GM13977 (cell line): ENCODE measurements at places on chromosomes 6 and 20.

GRCh38 chr20:2086177-2086979, 15.2 kb upstream of the STK35 start:
- DNase-seq: no peak

GRCh38 chr6:113414511-113414910, 442.6 kb upstream of the MARCKS start:
- no peak for DNase-seq

GRCh38 chr6:139448051-139448649, 73.7 kb upstream of the CITED2 start:
- DNase-seq: peak; percentile 35

DNA sequence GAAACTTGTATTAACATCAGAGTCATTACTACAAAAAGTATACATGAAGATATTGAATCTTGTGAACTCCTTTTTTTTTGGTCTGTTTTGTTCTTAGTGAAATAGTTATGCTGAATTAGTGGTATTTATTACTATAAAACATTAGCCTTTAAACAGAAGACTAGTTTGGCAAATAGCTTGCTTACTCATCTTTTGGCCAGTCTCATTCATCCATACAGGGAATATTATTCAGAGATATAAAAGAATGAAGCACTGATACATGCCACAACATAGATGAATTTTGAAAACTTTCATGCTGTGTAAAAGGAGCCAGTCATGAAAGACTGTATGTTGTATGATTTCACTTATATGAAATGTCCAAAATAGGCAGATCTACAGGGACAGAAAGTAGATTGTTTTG, 205.9 kb downstream of the ZFAND3 start:
- no peak for DNase-seq

GRCh38 chr6:148212366-148212765, 130.3 kb upstream of the SASH1 start:
- no peak for DNase-seq

DNA sequence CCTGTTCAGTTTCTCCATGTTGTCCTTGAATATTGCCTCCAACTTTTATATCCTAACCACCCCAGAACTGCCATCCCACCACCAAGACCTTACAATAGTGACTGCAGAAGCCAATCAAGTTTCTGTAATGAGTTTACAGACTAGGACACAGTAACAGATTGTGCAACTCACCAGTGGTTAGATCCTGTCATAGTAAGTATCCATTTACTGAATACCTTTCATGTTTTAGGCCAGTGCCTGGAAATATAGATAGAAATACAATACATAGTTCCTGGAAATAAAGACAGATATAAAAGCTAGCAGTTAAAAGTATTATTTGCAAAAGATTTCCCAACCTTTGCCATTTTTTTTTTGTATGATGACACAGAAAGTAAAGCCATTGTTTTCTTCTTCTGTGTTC, 471.8 kb upstream of the BTBD3 start:
- no peak for DNase-seq

GRCh38 chr6:5121479-5121878, 36.3 kb downstream of the PPP1R3G start:
- no peak for DNase-seq

- no peak for DNase-seq
These were observed 105.1 kb downstream of the ZMYND8 start for GRCh38 chr20:47251154-47252020.

DNA sequence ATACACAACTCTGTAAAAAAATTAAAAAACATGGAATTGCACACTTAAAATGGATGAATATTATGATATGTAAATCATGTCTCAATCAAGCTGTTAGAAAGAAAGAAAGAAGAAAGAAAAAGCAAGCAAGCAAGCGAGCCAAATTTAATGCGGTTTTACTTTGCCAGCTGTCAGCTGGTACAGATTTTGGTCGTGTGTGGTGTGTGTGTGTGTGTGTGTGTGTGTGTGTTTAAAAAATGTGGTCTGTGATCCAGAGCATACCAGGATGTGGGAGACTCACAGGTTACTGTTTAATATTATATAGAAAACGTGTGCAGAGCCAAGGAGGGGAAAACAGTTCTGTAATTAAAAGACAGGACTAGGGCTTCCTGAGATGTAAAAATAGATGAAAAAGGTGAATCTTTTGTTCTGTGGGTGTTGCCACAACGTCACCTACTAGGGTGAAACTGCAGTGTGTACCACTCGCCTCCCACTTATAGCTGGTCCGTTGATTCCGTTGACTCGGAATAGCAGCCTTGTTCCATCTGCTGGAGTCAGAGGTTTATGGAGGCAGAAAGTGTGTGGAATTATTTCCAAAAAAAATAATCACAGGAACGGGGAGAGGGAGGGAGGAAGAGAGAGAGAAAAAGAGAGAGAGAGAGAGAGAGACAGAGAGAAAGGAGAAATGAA, 197.7 kb downstream of the BCAS1 start:
- peak; percentile 48 for DNase-seq

- DNase-seq: peak; percentile 49
These were observed 57.2 kb downstream of the CEP43 start for GRCh38 chr6:167056370-167056769.

DNA sequence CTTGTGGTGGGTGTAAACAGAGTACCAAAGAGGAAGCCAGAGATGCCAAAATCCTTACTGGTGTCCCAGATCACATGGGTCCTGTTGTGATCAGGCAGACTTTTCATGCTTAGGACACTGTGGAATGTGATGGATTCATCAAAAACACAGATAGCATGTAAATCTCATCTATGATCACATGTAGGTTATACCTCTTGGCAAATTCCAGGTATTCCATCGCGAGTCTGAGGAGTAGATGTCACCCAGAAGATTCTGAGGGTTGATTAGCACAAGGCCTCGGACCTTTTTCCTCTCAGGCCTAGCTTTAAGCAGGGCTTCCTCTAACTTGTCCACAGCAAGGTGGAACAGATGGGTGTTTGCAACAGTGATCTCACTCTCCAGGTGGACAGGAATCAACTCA, 28.3 kb upstream of the SSR1 start:
- no peak for DNase-seq

GRCh38 chr6:107957308-107957908, 600 bp downstream of the SEC63 start:
- DNase-seq: peak; percentile 71

- no peak for DNase-seq
These were observed at the start of gene TGM3 for GRCh38 chr20:2295886-2296515. TSS of gene TGM3 (plus strand) at chr20:2296001. CDS start at chr20:2296064, 63 bp downstream.

DNA sequence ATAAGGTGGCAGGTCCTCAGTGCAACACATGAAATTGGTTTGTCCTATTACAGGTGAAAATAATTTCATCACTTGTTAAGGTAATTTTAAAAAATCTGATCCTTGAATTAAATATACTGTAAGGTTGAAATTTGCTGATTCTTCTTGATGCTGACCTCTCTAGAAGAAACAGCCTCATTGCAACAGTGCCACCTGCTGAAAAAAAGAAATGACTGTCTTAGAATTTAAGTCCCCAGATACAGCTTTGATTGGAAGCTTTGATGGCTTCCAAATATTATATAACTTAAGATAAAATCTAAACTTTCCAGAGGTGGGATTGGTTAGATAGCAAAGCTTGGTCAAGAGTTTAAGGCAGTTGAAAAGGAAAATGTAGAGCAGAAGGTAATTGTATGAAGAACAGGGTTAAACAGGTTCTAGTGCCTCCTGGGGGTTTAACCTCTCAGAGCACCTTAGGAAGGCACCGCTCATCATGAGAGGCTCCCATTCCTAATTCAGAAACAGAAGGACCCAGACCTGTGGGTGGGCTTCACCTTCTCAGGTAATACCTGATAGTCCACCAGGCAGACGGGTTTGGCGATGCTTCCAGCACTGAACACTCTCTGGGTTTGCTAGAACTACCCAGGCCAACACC, 401.0 kb downstream of the PAX1 start:
- no peak for DNase-seq

DNA sequence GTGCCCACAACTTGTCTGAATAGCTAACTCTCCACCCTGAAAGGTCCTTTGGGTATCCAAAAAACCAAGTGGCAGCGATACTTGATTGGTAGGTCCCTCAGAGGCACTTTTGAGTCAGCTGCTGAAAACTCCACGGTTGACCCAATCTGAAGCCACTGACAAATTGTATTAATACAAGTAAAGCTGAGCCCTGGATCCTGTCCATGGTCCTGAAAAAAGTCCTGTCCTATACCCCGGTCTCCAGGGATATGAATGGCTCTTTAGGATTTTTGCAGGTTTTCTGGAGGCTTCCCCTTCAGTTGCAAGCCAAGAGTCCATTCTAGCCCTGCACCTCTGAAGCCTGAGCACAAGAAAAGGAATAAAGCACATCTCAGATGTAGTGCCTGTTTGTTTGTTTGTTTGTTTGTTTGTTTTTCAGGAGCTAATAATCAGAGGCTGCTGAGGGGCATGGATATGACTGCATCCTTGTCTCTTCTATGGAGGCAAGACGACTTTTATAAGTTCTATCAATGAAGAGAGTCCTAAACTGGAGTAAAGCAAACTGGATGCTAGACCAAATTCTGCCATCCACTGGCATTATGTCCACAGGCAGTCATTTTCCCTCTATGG, 1.7 kb upstream of the SLC12A5 start:
- DNase-seq: peak; percentile 63

DNA sequence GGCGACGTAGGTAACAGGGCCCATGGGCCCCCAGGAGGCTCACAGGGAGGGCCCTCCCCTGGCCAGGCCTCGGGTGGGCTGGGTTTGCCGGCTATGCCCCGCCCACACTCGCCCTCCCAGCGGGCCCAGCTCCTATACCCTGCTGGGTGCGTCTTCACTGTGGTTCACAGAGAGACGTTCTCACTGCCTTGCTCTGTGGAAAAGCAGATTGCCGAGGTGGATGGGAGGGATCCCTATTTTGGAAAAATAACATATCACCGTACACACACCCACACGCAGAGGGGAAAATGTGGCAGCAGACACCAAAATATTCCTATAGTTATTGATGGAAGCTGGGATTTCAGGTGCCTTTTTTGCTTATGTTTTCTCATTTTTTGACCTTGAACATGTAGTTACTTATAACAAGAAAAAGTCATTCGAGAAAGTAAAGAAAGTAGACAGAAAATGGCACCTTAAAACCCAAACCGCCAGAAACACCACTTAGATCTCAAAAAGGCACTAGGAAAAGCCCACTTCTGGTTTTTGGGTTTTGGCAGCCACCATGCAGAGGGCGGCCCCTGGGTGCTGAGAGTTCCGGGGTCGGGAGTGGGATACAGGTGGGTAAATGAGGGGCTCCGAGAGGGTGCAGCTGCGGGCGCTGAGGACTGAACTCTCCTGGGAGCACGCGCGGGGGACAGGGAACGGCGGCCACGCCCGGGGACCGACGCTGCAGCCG, 49.4 kb downstream of the TMEM242 start:
- DNase-seq: peak; percentile 85

- DNase-seq: no peak
These were observed 75.6 kb upstream of the KIF25 start for GRCh38 chr6:167921831-167922230.

DNA sequence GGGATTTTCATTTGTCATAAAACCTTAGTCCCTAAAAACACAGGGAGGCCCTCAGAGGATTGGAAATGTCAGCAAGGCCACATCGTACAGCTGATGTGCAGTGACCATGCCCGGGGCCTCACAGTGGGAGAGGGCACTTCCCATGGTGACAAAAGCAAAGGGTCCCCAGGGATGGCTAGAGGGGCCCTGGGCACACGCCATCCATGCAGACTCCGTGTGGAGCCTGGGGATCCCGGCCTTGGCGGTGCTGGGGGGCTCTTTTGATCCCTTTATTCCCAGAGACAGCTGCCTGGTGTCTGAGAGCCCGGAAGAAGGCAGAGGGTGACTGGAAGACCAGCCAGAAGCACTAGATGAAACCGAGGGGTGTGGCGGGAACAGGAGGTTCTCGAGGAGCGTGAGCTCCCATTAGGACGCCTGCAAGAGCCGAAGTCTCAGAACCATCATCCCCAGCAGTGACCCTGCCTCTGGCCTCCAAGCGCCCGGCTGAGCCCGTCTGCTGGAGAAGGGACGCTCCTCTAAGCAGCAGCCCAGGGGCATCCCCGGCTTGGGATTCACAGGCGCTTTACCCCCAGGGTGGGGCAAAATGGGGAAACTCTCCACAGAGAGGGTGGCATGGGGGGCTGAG, 49.1 kb upstream of the FRMD1 start:
- DNase-seq: no peak

GRCh38 chr6:140414966-140415620, 1040.6 kb upstream of the CITED2 start:
- no peak for DNase-seq

DNA sequence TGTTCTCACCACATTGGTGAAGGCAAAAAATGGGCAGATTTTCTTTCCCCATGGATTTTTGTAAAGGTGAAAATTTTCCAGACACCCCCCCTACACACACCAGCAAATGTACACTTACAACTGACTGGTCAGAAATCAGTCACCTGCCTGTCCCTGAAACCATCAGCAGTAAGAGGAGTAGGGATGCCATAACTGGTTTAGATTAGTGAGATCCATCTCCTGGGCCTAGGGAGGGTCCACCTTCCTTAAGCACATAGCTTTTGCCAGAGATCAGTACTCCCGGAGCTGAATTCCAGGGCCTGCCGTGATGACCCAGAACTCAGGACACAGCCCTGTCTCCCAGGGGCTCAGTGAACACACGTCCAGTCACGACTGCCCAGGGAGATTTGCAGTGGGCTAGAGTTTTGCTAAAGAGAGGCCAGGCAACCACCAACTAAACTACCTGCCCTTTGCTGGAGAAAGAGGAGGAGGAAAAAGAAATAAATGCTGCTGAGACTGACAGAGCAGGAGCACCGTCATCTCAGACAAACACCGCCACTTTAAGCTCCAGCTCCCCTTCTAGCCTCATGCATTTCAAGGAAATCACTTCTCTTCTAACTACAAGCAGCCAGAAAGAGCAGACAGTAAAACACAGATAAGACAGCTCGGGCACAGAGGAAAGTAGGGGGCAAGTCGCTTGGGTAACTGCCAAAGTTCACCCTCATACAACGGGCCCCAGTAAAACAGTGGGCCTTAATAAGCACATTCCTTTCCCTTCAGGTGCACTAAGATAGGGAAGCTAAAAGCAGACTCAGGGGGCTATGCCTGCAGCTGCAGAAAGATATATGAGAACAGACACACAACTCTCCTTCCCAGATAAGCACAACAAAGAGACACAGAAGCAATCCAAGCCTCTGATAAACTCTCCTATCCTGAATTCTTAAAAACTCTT, 82.6 kb upstream of the SPTLC3 start:
- no peak for DNase-seq

- no peak for DNase-seq
These were observed 54.6 kb downstream of the GMPR start for GRCh38 chr6:16292942-16293341.

GRCh38 chr6:106885679-106886078, 88.8 kb downstream of the CD24 start:
- no peak for DNase-seq
